Endodermal cell (in vitro differentiated cells): ENCODE measurements at places on chromosomes 2 and 18.

DNA sequence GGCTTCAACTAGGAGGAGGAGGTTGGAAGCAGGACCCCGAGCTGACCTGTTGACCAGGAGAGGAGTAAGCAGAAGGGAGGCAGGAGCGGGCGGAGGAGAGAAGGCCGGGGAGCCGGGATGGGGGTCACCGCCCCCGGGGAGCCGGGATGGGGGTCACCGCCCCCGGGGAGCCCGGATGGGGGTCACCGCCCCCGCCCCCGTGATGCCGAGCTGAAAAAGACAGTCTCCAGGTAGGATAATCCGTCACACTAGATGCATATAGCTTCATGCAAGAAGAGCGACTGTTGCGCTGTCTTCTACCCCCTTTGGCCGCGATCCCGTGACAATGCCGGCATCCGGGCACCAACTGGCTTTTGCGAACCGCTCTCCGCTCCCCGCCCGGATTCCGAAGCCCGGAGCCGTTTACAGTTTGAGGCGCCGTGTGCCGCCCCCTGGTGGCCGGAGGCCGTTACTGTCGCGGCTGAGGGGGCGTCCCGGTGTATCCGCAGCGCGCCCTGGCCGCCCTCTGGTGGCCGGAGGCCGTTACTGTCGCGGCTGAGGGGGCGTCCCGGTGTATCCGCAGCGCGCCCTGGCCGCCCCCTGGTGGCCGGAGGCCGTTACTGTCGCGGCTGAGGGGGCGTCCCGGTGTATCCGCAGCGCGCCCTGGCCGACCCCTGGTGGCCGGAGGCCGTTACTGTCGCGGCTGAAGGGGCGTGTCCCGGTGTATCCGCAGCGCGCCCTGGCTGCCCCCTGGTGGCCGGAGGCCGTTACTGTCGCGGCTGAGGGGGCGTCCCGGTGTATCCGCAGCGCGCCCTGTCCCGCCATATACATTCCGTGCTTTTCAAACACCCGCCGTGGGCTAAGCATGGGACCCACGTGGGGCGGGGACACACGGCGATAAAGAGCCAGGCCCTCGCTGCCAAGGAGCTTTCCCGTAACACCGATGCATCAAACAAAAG is 89.6 kb downstream of the ACTR3 start:
- peak; percentile 92 for DNase-seq

DNA sequence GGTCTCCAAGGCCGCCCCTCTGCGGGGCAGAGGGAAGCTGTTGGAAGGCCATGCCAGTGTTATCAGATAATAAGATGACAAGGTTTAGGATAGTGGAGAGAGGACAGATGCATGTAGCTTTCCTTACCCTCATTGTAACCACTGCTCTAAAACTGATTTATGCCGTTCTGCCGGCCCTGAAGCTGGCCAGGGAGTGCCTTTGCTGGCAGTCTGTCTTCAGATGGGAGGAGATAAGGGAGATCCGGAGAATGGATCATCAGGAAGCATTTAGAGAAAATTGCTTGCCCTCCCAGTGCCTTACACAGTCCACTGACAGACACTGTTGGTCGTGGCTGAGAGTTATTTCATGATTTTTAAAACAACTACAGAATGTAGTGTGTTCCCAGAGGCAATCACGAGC is 35.4 kb upstream of the MYO3B start:
- no peak for DNase-seq

DNA sequence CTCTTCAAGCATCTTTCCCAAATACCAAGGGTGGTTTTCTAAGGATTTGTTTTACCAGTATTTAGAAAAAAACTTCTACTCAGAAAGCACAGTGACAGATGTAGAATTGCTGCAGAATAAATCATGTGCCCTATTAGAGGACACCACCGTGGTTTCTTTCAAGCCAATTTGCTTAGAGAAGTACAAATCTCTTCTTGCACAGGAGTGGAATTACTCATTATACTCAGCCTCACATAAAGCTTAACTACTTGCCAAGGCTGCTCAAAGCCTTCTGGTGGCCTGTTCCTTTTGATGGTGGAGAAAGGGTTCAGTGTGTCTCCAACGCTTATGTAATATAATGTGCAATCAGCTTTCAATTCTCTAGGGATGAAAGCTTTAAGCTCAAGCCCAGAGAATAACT is 66.5 kb upstream of the CTNNA2 start:
- DNase-seq: no peak

DNA sequence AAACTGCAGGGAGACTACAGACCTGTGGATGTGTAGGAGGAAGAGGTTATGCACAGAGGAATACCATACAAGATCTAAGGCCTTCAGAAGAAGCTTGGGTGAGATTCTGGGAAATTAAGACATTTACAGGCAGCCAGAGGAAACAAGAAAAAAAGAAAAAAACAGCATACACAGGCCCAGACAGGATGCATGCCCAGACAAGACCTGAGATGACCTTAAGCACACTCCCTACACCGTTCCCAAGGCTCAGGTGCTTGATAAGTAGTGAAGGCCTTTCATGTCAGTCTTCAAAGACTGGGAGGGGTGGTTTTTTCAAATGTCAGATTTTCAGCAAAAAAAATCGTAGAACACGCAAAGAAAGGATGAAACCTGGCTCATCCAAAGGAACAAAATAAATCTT is 83.0 kb downstream of the CCDC138 start:
- DNase-seq: no peak

- DNase-seq: no peak
These were observed 43.4 kb upstream of the HAAO start for GRCh38 chr2:42835577-42836371.

- peak; percentile 60 for DNase-seq
These were observed 118.1 kb upstream of the EPAS1 start for GRCh38 chr2:46179037-46179621.

GRCh38 chr18:72041313-72042032 is 502.7 kb downstream of the CBLN2 start:
- DNase-seq: no peak

- no peak for DNase-seq
These were observed 1.2 kb upstream of the SMCHD1 start for GRCh38 chr18:2654169-2654927.

- DNase-seq: no peak
These were observed 21.2 kb downstream of the RTP5 start for GRCh38 chr2:241890524-241891235.
